ENCODE measurements at places on chromosomes 13 and 19.

DNA sequence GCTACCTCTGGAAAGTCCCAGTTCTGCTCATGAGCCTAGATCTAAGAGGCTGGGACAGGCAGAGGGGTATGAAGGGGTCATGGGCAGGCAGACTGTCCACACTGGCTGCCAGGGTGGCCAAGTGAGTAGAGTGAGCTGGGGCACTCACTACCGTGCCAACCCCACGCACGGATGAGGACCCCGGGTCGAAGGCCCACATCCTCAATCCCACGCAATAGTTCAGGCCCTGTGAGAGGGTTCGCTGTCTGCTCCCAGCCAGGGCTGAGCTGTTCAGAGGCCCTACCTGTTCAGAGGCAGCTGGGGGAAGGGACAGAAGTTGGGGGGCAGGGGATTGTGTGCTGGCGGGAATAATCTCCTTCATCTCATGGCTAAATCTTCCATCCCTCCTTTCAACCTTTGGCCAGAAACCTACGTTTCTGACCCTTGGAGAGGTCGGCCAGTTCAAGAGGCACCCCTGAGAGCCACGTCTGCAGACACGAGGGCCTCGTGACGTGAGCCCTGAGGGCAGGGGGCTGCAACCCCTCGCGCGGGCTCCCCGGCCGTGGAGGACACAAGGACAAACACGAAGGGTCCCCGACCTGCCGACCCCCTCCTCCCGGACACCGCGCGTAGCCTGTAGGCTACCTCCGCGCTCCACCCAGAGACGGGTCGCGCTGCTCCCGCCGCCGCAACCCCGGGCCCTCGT, 1.0 kb upstream of the RPS5 start:
- DNase-seq: no peak

DNA sequence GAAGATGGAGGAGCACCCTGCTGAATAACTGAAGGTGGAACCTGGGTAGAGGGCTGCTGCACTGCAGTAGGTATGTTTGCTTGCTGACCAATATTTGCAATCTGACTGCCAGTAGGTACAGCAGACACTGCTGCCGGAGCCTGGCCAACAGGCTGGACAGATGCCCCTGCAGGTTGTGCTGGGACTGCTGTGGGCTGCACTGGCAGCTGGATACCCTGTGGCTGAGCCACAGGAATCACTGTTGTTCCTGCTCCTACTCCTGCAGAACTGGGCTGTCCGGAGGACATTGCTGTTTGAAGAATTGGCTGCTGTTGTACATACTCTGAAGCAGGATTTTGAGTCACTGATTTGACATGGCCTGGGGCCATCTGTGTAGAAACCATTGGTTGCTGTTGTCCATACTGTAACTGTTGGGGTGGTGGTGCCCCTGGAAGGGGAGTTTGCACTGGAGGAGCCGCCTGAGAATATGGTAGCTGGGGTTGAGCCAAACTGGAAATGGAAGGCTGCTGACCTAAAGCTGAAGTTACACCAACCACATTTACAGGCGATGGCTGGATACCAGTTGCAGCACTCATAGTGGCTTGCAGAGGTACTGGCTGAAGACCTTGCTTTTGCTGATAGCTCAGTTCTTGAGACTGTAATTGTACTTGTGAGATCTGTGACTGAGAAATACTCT, 2.2 kb downstream of the TSC22D1 start:
- peak; percentile 15 for DNase-seq

GRCh38 chr19:7328647-7329046, 20.1 kb upstream of the ARHGEF18 start:
- DNase-seq: no peak

- no peak for DNase-seq
Measured at GRCh38 chr13:98512774-98513665, 63.9 kb downstream of the STK24 start.

DNA sequence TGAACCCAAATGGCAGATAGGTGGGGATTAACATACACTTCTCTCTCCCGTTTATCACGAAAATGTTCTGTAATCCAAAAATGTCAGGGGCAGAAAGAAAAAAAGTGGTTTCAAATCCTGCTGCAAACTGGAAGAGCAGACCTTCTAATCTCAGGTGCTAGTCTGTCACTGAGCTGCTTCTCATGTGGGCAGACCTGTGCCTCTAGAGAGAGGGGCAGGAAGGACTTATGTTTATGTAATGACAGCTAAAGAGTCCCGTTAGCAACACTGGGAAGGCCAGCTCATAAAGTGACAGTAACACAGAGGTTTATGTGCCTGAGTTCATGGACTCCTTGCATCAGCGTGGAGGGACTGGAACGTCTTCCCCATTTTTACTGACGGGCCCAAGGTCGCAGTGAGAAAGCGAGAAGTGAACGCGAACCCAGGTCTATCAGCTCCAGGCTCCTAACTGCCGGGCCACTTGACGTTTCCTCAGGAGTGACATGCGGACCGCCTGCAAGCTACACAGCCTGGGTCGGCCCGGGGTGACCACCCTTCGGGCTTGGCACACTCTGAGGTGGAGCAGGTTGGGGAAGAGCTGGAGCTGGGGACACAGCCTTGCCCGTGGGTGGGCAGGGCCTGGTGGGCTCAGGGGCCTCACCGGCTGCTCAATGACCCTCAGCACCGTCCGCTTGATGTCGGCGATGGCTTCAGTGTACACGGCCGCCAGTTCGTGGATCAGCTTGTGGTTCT, 9.6 kb upstream of the RSPH6A start:
- DNase-seq: no peak

DNA sequence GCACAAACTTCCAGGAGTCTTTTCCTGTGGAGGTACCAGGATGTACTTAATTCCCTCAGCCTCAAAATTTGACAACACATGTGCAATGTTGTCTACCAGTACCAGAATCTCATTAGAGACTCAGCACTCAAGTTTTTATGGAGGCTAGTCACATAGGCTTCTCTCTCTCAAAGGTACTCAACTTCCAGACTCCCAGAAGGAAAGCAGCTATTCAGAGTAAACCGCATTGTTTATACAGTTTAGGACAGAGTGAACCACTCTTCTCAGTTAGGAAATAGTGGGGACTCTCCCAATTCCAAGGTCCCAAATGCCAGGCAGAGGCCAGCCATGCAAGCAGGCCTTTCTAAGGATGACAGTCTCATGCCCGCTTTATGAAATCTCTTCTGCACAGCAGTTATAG, 8.5 kb upstream of the C1QTNF9B start:
- DNase-seq: no peak
